ENCODE measurements at places on chromosomes 2 and 18.

GRCh38 chr2:46157072-46157965, 139.9 kb upstream of the EPAS1 start:
- no peak for DNase-seq

GRCh38 chr18:21117409-21118131, 6.0 kb upstream of the ROCK1 start:
- no peak for DNase-seq

DNA sequence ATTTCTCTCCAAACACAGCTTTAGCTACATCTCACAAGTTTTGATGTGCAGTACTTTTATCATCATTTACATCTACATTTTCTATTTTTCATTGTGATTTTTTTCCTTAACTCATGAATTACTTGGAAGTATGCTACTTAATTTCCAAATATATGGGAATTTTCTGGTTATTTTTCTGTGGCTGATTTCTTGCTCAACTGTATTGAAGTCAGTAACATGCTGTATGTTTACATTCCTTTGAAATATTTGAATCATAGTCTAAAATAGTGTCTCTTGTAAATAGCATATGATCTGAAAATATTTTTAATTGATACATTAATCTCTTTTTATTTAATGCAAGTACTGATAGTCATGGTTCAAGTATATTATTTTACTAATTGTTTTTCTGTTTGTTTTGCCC, 26.0 kb upstream of the GALNT5 start:
- no peak for DNase-seq

GRCh38 chr18:69401226-69401971, 711 bp downstream of the DOK6 start:
- no peak for DNase-seq

GRCh38 chr2:65548576-65549256, 116.3 kb upstream of the SPRED2 start:
- no peak for DNase-seq

GRCh38 chr2:231709981-231710798, 1.9 kb downstream of the PTMA start:
- DNase-seq, result peak; percentile 63

GRCh38 chr2:233336541-233336940, 17.8 kb upstream of the DGKD start:
- DNase-seq, result no peak

- DNase-seq, result no peak
Observed at GRCh38 chr2:189566046-189566445, 14.5 kb downstream of the SLC40A1 start.

DNA sequence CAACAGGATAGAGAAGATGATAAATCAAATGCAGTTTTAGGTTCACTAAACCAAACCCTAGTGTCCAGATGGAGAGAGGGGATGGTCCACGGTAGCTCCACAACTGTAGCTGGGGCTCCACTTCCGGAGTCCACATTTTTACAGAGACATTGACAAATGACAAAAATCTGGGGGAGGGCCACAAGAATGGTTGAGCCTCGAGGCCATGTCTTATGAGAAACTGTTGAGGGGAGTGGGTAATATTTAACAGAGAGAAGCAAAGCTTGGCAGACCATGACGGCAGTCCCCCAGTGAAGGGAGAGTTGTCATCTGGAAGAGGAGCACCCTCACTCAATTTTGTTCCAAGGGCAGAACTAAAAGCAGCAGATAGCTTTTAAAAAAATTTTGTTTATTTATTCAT, 17.6 kb upstream of the EPHA4 start:
- DNase-seq, result no peak

DNA sequence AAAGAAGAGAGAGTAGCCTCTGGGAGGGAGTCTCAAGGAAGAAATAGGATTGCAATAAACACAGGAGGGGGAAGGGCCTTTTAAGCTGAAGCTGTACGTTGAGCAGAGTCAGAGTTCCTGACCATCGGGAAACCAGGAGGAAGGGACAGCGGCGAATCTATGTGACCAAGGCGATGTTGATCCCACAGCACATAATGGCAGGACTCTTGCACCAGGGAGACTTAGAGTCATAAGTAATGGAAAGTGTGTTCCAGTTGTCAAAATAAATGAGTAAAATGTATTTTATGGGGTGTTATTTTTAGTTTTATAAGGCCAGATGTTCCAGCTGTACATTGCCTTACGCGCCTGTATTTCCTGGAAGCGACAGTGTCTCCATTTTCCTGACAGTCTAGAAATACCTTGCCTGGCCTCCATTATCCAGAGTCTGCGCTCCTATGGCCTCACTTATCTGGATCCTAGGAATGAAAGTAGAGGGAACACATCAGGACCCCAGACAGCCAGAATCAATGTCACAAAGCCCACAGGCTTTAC, 152.8 kb upstream of the COPS8 start:
- DNase-seq, result no peak

DNA sequence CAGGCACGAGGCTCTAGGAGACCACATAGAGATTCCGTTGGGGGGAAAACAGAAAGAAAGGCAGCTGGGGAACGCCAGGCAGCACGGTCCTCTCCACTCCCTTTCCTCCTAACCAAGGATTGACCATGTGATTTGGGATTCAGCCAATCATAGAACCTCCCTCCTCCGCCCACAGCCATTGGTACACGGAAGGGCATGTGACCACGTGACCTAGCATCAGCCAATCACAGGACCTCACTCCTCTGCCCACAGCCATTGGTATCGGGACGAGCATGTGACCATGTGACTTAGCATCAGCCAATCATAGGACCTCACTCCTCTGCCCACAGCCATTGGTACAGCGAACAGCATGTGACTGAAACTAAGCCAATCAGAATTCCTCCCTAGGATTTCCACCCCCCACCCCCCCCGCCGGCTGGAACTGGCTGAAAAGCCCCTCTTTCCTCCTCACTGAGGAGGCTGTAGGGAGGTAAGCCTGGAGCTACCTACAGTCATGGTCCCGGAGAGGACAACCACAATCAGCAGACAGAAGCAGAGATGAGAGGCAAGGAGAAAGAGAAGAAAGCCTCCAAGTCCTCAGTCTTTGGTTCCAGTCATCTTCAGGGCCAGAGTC, 7.6 kb downstream of the SERPINE2 start:
- DNase-seq, result no peak

DNA sequence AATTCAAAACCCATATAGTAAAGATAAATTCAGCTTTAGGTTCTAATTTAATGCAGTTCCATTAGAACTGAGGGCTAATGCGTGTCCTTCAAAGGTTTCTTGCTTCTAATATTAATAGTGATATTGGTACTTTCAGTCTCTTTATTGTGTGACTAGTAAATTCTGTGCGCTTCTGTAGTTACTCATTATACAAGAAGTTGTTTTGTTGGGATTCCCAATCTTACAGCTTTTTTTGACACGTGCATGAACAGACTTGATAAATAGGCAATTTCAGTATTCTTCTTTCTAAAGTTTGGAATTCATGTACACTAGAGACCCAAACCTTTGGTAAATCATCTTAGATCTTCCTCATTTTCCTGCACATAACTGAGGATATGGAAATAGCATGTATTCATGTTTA, 71.8 kb downstream of the HAUS1 start:
- DNase-seq, result no peak

DNA sequence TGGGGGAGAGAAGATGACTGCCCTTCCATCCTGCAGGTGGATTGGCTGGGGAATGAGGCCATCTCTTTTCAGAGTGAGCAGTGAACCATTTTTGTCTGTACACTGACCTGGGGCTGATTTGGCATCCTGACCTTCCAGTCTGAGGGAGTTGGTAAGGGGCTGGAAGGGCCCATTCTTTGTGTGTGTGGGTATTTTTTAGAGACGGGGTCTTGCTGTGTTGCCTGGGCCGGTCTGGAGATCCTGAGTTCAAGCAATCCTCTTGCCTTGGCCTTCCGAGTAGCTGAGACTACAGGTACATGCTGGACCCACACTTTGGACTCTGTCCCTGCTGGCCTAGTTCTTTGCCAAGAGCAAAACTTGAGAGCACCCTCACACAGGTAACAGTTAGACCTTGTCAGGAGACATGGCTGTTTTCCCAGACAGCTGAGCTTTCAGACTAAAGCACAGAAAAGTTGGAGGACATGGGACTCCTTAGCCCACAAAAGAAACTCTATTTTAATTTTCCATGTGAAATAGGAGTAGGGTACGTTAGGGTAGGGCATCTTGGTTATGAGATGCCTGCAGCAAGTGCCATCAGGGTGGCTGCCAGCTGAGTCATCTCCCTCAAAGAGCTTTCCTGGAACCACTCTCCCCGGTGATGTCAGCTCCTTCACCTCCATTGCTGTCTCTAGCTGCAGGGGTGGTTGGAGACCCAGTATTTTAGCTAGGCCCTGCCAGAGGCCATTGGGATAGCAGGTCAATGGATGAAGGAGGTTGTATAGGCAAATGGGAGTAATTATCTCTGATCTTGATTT, 60.7 kb downstream of the DGKD start:
- DNase-seq, result no peak

GRCh38 chr2:20001361-20001863, 11.1 kb downstream of the MATN3 start:
- no peak for DNase-seq

DNA sequence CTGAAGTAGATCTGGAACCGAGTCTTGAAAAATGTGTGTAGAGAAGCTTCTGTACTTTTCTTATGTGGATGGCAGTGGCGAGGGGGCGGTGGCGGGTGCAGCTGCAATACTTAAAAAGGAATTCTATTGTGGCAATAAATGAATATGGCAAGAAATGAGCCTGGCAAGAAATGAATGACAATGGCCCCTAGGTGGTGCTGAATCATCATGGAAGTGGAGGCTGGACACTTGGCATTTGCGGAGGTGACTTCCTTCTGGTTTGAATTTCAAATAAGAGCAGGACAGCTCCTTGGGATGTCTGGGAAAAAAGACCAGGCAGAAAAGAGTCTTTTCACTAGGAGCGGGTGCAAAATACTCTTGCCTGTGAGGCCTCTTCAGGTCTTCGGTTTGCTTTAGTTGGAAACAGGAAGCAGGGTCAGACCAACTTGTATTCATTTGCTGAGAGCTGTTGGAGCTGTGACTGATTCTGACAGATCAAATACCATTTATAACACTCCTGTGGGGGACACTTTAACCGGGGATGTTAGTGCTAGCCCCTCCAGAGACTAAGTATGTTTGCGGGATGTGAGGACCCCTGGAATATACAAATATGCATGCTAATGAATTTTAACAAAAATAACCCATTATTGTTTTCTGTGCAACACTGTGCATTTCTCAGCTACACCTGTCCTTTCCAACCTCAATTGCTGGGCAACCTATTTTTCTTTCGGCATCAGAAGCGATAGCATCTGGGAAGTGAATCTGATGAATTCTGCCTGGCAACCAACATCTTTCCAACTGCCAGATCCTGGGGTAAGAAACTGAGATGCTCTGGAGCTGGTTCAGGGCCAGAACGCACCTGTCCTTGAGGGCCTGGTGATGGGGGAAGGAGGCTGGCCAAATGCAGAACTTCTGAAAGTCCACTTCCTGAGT, 35.4 kb downstream of the FASTKD2 start:
- no peak for DNase-seq

GRCh38 chr18:9285604-9286003, 49.0 kb upstream of the TWSG1 start:
- no peak for DNase-seq

DNA sequence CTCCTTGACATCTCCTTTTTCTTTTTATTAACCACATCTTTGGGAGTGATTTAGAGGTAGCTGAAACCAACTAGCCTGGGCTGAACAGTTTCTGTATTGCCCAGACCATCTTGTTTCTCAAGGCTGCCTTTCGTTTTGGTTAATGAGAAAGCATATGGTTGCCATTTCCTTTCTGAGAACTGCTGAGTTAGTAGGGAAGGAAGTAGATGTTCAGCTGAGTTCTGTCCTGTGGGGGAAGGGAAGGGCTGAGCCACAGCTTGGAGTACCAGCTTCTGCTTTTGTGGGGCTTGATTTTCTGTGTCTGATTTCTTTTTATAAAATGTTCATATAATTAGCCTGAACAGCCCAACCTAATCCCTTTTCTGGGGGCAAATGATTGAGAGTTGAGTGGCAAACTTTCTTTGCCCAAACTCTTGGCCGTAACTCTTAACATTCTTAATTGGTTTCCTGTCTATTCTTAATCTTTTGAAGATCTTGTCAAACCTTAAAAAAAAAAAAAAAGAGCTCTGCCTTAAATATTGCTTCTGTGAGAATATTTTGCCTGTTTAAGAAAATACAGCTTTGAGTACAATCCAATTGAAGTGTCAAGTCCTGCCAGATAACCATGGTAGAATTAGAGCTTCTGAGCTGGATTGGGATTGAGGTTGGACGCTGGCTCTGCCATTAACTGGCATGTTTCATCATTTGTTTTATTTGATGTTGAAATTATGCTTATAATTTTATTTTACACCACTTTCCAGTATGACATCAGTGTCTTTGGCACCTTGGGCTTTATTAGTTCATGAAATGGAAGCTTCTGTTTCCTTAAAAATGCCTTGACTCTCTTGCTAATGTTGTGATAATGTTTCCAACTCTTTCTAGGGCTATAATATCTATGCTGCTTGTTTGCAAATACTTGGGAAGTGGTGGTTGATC, 1.9 kb upstream of the NABP1 start:
- DNase-seq, result no peak

GRCh38 chr2:40507432-40507831, 55.5 kb upstream of the SLC8A1 start:
- DNase-seq, result no peak

DNA sequence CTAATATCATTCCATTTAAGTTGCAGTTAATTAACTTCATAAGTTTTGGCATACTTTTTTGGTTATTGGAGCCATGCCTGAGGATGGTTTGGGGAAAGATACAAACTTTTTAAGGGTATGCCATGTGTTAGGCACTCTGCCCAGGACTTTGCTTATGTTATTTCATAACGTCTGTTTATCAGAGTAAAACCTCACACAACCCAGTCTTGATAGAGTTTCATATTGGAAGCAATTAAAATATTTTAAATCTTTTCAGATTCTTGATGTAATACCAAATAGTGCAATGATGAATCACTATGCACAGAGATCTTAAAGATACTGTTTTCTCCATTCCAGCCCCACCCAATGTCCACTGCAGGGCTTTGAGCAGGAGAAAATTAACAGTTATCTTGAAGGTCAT, 529.1 kb upstream of the HNMT start:
- no peak for DNase-seq

DNA sequence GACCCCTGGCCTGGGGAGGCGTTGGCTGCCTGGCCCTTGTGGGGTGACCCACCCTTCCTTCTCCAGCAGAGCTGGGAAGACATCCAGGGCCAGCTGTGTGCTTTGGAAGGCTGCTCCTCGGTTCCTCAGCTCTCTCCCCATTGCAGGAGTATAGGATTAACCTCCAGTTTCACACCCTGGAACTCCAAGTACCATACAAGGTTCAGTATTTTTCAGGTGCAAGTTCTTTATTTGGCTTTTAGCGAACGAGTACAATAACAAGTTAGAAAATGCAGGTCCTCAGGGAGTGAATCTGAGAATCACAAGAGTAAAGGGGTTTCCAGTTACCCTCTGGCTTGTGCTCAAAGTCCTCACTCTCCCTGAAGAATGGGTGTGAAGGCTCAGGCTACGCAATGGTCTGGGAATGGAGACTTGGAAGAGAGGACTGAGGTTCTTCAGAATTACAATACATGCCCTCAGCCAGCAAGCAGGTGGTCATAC, 101.2 kb downstream of the APOB start:
- DNase-seq, result no peak

- DNase-seq, result no peak
Observed at GRCh38 chr2:4528246-4528645, 824.9 kb downstream of the DCDC2C start.

Measured in stimulated activated CD8-positive, alpha-beta memory T cell treated with anti-CD3 and anti-CD28 coated beads, Interleukin-4, amount 100 ng/mL, for 4 hours (primary cell).